ENCODE measurements at places on chromosomes 5 and 9.

- no peak for DNase-seq
These were observed 251.2 kb downstream of the NFIB start for GRCh38 chr9:14062586-14063221.

DNA sequence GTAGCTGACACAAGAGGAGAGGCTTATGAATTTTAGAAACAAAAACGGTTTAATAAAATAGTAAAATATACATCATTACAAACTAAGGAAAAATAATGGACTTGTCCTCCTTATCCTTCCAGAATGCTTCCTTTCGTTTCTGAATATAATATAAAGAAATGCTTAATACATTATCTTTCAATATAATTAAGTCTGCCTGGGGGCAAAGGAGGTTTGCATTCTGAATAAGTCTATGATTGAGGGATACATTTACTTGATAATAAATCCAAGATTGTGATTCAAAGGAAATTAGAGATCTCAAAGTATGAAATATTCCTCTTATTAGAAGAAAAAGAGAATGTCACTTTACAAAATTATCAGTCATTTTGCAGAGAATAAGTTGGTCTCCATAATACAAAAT is 386.5 kb downstream of the SPATA31D1 start:
- no peak for DNase-seq

DNA sequence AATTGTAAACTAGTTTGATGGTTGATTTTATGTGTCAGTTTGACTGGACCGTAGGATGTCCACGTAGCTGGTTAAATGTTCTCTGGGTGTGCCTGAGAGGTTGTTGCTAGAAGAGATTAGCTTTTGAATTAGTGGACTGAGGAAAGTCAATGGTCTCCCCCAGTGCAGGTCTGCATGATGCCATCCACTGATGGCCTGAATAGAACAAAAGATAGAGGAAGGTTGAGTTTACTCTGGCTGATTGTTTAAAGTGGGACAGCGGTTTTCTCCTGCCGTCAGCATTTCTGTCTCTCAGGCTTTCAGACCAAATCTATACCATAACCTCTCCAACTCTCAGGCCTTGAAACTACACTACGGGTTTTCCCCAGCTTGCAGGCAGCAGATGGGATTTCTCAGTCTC is 899.2 kb upstream of the WWC1 start:
- no peak for DNase-seq

DNA sequence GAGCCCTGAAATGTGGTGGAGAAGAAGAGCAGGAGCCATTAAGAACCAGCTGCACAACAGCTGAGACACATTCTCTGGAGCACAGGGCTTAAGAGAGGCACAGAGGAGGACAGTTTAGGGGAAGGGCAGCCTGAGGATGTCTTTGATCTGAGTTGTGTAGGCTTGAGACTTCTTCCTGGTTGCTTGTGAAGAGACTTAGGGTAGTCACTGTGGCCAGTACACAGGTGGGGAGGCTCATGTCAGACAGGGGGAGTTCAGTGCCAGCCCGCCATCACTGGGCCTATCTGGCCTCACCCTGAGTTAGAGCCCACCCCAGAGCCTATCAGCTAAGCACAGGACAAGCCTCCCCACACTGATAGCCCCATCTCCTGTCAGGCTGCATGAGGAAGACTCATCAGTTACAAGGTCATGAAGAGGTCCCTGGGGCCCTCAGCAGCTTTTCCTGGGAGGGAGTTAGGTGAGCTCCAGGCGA is 19.8 kb downstream of the SLC22A4 start:
- no peak for DNase-seq

DNA sequence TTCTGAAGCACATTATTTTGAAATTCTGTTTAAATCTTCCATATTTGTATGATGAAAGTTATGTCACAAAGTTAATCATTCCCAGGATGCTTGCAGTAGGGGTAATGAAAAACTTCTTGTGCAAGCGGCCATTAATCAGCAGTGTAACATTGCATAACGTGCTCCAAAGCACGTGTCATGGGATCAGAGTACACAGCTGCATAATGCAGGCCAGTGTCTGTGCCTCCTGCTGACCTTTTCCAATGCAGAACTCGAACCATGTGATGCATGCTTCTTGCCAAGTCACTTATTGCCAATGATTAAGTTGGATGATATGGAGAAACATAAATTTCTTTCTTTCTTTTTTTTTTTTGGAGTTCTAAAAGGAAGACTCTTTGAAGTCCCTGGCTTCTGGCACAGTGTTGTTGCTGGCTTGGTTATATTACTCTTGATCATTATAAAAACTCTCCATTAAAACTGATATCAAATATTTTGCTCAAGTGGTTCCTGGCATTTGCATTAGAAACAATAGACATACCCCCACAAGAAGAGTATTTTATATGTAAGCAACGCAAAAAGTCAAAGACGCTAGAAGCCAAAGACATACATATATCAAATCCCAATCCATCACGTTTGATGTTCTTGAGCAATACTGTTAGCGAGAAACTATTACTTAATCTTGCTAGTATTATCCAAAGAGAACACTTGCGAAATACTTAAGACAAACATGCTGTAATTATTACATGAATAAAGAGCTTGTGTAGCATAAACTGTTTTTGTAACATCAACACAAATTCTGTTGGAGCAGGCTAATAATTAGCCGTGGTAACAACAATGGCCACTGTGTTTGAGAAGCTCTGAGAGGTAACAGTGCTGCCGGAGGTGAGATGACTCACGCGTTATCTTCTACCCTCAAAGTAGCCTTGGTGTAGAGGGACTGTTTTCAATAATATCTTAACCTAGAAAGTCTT is 164.2 kb downstream of the AUH start:
- no peak for DNase-seq
